ENCODE measurements at places on chromosomes 16 and 17. TPM values are rescaled to one million over a fixed set of nuclear protein-coding genes. Genes with fewer than 3 reads are reported as not detected.

DNA sequence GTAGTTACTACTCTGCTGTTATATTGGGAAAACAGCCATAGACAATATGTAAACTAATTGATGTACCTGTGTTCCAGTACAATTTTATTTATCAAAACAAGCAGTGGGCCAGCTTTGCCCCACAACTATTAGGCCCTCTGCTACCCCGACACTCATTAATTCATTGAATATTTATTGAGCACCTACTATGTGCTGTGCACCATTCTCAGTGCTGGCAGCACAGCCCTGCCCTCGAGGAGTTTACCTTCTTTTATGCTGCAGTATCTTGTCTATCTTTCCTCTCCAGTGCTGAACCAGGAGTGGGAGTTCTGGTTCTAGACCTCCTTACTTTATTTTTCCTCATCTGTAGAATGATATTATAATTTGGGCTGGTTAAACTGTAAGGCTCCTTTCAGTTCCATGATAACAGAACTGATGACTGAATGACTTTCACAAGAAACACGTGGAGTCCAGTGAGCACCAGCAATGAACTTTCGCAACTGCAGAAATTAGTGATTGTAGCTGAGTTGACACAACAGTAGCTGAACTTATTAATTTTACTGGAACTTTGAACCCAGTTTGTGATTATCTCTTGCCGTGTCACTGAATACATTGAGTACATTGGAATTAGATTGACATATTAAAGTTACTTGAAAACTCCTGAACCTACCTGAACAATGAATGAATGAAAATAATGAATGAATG is 2.4 kb downstream of the GOSR2 start:
- DNase-seq: no peak

- no peak for DNase-seq
Measured at GRCh38 chr16:30342751-30343490, 12.2 kb downstream of the CD2BP2 start.

- no peak for DNase-seq
Measured at GRCh38 chr17:17783825-17784656, 52.7 kb downstream of the SREBF1 start.

DNA sequence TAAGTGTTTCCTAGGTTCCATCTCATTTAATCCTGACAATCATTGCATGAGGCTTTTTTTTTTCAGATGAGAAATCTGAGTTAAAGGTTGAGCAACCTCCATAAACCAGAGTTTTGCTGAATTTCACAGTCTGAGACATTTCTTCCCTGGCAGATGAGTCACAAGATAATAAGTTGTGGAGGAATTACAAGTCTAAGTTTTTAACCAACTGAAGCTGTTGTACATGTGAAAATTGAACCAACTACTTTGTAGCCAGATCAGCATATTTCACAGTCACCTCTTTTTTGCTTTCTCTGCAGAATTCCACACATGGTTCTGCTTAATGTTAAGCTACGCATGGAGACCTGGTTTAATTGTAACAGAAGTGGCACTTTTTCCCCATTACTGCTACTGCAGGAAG is 765.6 kb downstream of the CDH11 start:
- DNase-seq: no peak

DNA sequence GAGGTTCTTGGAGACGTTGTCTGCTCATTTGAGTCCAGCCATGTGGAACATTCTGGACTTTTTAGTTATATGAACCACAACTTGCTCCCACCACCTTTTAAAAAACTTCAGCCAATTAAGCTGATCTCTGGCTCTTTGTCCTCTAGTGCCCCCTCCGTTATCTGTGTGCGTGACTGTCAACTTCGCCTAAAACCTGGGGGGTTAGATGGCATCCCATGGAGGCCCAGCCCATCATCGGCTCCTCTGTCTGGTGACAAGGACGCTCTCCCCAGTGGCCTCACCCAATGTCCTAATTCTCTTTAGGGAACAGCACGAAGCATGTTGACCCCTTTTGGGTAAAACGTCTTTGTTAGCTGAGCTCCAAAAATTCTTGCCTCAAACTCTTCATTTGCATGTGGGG is 341.0 kb upstream of the TNRC6C start:
- DNase-seq: no peak

GRCh38 chr16:15043344-15043743 is 12.5 kb downstream of the NTAN1 start:
- no peak for DNase-seq

The CDH11 gene
- total RNA-seq: not detected

The GALR2 gene
- total RNA-seq: 14.5 TPM

- DNase-seq: no peak
Measured at GRCh38 chr16:13030769-13031168, 129.4 kb downstream of the SHISA9 start.

- peak; percentile 55 for DNase-seq
Measured at GRCh38 chr17:17682293-17682736, 1.1 kb downstream of the RAI1 start.

DNA sequence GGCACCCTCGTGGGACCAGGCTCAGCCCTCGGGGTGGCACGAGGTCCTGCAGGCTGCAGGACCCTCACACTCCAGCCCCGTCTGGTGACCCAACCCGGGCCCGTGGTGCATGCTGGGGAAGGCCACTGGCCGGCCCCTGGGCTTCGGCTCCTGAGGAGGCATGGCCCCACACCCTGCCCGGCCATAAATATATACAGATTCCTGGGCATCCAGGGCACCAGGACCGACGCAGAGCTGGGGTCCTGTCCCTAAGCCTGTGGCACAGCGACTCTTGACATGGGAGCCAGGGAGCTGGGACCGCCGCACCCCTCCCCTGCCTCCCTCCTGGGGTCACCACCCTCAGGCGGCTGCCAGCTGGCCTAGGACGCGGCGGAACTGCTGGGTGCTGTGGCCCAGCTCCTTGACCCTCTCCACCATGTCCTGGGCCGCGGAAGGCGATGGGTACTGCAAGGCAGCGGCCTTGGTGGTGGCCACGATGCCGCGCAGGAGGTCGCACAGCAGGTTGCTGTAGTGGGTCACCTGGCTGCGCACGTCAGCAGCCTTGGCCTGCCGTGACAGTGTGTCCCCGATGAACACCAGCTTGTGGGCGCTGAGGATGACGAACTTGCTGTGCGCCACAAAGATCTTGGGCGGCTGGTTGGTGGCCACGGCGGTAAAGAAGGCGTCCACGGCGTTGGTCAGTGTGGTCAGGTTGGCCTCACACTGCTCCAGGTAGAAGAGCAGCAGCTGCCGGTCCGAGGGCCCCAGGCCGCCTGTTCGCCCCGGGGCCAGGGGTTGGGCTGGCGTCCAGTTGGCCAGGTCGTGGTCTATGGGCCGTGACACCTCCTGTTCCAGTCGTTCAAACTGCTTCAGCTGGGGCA is 10.6 kb downstream of the CTRB1 start:
- no peak for DNase-seq

DNA sequence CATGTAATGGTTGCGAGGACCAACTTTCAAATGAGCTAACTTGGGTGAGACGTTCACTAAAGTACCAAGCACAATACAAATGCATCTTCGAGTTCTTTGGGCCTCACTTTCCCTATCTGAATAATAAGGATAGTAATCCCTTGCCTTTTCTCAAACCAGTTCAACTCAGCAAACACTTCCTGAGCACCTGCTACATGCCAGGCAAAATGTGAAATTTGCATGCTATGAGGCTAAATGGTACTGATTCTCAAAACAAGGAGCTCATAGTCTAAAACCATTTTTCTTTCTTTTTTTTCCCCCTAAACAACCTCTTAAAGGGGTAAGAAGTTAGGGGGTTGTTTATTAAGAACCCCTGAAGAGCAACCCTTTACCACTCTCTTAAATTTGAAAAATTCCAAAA is 101.4 kb upstream of the HLF start:
- no peak for DNase-seq

DNA sequence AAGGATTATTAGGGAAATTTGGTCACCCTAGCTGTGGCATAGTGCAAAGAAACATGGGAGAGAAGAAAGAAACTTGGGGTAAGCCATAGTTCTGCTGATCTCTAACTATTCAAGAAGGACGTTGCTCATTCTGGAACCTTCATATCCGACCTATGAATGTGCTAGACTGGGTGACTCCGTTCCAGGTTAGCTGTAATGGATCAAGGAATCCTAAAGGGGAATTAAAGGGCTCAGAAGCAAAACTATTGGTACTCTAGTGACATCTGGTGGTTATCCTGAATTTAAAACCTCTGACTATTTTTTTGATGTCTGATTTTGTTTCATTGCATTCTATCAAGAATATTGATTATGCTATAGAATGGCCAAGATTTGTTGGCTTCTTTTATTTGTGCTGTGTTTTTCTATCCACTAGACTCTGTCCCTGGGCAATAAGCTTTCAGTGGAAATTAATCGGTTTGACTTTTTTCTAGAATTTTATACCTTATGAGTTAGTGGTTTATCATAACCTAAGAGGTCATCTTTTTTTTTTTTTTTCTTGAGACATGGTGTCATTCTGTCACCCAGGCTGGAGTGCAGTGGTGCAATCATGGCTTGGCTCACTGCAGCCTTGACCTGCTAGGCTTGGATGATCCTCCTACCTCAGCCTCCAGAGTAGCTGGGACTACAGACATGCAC is 19.5 kb downstream of the PCTP start:
- DNase-seq: no peak

Measured in activated T-helper 2 cell treated with anti-CD3 and anti-CD28 coated beads, Interferon-gamma antibody, Interleukin-2, Interleukin-4, amounts not matched to agents 10 μg/mL and 5 μg/mL and 100 μg/mL, durations not matched to agents 14 hours and 24 hours and 36 hours (primary cell).